ENCODE measurements at places on chromosomes 2 and 18.

DNA sequence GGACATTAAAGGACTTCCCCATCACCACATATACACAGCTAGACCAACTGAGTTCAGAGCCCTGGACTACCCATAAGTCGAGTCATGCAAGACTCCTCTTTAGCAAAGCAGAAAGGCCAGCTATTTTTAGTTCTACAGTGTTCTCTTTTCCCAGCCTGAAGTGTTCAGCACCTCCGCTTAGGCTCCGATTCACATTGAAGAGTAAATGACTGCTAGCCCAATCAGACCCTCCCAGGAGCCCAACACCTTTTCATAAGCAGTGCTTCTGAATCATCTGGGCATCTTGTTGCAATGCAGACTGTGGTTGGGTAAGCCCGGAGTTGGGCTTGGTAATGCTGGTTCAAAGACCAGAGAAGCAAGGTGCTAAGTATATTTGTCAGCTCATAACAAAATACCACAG, 138.6 kb upstream of the MSH6 start:
- DNase-seq, result no peak

DNA sequence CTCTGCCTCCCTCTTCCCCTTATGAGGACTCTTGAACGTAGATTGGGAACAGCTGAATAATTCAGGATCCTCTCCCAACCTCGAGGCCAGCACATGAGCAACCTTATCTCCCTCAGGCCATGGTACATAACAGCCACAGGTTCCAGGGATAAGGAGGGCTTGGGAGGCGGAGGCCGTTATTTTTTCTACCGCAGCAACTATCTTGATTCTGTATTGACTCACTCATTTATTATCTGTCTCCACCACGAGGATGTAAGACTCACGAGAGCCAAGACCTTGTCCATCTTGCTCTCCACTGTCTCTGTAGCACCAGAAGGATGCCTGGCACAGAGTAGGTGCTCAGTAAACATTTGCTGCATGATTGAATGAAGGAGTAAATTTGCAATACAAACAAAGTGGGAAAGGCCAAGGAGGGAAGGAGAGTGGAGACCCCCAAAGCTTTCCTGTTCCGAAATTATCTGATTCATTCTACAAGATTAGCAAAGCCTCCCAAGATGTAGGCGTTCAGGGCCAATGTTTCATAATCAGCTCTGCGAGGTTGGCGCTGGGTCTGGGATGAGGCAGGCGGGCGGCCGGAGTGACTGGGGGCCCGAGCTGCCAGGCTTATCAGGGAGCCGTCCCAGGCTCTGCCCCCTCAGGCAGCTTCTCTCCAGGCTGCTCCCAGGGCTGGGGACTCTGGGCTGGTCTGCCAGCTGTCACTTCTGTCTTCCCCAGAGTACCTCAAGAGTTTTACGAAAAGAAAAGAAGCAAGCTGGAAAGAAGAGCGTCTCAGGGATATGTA, 31.6 kb downstream of the INPP5D start:
- peak; percentile 95 for DNase-seq

DNA sequence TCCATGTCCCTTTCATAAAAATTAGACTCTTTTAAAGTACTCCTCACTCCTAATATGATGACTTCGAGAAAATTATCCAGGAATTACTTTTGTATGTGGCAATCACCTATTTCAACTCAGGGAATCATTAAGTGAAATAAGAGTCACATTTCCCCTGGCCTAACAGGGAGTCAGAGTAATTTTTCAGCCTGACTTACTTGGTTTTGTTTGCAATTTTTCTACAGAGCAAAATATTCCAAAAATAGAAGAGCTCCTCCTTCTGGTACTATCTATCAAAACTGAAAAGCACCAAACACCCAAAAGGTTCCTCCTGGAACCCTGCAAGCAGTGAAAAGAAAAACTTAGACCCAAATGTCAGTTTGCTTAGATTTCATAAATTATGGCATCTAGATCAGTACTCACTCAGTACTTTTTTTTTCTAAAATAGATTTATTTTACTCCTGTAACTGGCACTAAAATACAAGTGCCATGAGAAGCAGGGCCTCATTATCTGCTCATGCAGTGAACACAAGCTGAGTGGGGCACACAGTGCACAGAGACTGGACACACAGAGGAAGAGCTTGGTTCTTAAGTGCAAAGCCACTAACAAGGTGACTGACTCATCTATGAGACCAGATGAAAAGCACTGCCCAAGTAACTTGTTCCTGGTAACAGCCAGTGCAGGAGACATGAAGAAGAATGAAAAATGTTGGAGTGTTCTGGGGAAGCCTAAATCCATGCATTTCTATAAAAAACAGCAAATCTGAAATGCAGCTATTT, 28.7 kb downstream of the ACAA2 start:
- no peak for DNase-seq

GRCh38 chr2:30820381-30821055, 13.3 kb upstream of the CAPN13 start:
- DNase-seq, result no peak

GRCh38 chr2:64327510-64328414, 126.2 kb upstream of the LGALSL start:
- no peak for DNase-seq

DNA sequence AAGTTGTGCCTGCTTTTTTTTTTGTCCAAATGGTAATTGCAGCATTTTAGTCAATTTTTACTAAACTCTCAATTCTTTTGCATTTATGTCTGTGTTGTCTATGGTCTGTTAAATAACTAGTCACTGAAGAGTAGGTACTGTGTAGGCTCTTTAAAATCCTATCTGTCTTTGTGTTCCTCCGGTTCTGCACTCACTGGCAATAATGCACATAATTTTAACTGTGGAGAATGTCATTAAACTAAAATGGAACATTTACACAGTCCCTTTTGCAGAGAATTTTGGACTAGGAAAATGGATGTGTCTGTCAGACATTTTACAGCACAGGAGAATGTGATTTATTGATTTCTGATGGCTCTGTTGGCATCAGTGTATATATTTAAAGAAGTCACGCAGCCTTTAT, 116.6 kb downstream of the ASXL3 start:
- DNase-seq, result no peak

GRCh38 chr18:59769129-59769865, 72.1 kb upstream of the CCBE1 start:
- DNase-seq, result no peak

DNA sequence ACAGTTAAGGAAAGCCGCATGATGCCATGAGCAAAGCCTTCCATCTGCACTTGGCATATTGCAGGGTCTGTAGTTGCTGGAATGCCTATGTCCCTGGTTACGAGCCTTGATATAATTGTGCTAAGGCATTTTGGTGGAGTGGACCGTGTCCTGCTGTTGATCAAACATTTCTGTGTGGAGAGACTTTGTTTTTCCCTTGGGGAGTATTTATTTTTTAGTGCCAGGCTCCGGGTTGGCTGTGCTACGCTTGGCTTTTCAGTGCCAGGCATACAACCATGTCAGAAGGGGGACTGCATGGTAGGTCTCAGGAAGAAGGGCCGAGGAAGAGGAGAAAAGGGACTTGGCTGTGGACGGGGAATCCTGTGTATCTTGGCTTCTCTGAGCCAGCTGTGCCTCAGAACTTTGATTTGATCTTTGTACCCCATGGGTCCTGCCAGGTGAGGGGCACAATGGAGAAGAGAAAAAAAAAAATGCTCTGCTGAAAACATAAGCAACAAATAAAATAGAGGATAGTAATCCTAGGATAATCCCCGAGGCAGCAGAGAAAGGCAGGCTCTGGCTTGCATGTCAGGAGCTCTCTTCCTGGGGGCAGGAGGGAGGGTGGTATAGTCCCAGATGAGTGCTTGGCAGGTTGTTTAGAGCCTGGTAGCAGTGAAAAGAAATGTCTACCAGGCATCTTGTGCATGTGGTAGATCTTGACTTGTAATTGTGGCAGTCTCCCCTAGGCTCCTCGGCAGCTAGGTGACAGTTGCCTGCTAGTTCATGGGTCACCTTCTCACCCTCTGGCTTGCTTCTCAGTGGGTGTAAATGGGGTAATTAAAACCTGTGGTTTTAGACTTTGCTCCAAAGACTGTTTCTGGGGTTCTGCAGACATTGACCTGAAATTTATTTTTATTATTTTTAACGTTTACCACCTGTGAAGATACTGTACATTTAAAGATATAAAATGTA, 233.0 kb downstream of the NEDD4L start:
- no peak for DNase-seq

DNA sequence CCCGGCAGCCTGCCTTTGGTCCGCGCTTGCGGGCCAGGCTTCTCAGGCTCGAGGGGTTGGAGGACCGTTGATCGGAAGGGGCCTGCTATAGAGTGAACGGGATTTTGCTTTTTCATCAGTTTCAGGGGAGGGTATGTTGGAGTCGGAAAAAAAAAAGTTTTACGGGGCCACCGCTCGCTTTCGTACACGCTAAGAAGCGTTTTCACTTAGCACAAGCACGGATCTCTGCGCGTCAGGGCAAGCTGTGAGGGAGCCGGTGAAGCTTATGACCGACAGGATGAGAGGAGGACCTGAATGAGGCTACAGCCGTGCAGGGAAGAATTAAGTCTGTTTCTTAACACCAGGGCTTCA, 443 bp downstream of the CPSF3 start:
- peak; percentile 14 for DNase-seq

DNA sequence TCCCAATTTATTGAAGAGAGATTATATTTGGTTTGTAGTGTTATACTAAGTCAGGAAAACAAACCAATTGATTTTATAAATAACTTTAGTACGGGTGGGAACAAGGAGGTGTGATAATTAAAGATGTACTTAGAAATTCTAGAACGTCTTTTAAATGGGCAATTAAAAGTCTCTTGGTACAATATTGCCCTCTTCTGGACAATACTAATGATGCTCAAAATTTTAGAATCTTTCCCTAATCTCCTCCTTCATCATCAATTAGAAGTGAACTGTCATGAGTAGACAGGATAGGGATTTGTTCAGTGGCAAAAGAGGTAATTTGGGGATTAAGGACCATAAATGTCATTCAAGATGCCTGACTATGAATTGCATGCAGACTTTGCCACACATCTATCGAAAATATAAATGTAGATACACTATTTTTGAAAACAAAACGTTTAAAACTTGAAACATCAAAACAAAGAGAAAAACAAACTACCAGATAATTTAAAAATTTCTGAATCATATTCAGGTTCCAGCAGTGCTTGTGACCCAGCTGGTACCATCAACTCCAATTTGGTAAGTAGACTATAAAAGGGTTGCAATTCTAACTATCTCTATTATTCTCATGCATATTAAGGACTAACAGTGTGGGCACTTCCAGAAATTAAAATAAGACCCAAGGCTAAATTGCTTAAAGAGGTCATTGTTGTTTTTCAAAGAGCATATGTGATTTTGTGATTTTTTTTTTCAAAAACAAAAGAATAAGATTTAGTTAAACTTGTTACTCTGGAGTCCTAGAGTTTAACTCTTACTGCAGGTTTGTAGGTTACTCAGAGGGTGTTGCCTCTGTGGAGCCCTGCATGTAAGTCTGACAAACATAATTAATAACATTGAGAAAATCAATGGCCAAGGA, 123.5 kb downstream of the LAMA3 start:
- peak; percentile 23 for DNase-seq

DNA sequence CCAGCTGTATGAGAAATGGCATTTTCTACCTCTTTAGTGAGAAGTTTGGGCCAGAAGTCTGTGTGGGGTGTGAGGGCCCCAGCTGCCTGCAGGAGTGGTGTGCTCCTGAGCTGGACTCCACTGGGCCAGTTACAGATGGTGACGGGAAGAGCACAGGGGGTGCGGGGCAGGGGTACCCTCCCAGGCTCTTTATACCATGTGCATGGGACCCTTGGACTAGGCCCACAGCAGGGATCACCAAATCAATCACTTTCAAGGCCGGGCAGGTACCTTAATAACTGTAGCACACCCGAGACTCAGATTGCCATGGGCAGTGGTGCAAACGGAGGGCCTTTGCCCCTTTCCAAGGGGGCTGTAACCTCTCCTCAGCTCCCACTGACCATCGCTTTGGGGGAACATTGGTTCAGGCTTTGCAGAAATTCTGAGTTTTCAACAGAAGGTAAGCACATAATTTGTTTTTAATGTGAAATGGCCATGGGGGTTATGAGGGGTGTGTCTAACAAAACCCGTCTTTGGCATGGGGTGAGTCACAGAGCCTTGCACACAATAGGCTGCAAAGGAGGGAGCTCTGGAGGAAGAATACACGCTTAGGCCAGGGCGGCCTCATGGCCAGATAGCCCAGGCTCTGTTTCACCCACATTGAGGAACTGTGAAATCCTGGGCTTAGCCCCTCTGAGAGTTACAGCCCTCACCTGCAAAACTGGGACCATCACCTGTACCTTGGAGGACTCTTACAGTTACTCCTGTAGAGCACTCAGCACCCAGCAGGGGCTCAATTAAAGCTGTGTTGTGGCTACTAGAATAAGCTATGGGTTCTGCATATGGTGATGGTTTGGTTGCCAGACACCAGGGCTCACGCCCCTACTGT, 141.0 kb upstream of the BCL2L11 start:
- no peak for DNase-seq

DNA sequence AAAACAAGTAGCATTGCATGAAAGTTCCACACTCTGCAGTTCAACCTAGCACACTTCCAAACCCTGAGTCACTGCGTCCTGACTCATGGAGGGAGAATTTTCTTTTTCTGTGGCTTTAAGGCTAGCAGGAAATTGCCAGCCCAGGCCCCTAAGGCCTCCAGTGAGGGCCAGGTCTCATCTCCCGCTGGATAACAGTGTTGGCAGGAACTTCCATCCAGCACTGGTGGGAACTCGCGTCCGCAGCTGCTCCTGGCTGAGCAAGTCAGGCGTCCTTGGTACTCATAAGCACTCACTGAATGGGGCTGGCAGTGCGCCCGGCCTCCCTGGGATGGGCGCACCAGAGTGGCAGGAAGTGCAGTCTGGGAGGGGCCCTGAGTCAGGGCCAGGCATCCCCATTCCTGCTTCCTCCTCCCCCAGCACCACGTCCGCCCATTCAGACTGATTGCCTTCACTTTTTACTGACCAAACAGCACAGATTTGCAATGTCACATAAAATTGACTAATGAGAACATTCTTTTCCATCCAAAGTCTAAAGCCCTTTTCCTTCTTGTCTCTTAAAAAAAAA, 14.3 kb downstream of the MALL start:
- no peak for DNase-seq

DNA sequence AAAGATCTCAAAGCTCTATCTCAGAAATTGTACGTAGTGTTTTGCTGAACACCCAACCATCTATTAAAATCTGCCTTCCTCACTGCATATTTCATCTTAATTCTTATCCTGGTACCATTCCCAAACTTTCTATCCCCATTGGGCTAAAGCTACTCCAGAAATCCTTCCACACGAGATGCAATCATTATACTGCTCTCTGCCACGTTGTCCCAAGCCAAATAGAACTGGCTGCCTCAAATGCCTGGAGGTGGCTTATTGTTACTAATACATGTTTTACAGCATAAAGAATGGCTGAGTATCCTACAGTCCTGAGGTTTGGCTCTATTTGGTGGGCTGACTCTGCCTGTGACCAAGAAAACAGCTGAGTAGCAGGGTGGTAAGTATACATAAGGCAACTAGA, 306.0 kb upstream of the ACVR2A start:
- no peak for DNase-seq

DNA sequence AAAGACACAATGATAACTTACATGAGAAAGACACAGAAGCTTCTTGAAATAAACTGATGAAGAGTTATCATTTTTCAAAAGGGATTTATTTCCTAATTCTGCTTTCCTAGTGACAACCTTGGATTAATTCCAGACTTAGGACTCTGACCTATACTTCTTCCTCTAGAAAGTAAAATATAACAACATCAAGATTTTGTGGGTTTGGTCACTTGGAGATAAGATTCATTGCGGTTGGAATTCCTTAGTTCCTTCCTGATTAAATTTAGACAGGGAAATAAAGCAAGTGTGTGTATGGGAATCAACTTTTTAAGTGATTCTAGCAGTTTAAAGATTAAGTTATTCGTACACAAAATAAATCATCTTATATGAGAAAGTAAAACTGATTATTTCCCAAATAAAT, 208.4 kb upstream of the CCDC150 start:
- DNase-seq, result no peak
